ENCODE measurements at places on chromosomes 13 and 19.

DNA sequence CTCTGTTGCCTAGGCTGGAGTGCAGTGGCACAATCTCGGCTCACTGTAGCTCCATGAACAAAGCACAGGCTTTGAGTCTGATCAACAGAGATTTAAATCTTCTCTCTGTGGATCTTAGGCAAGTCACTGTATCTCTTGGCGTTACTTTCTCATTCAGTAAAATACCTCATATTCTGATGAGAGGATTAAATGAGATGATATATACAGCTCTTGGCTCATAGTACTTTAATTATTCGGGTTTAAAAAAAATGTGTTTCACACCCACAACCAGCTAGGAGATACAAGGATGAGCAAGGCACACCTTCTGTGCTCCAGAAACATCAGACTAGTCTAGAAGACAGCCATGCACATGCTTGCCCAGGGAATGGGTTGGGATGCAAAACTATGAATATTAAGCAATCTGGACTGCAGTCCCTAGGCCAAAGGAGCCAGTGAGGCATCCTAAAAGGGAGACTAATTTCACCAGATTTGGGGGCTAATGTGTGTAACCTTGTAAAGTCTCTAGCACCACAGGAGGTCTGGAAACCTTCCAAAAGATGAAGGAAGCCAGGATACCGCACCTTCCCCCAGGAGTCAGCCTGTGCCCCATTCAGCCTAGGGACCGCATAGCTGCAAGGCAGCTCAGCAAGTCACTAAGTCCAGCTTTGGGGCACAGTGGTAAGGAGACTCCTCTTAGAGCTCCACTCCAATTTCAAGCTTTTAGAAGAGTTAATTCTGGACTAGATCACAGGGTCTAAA is 2.5 kb downstream of the VPS36 start:
- no peak for DNase-seq

DNA sequence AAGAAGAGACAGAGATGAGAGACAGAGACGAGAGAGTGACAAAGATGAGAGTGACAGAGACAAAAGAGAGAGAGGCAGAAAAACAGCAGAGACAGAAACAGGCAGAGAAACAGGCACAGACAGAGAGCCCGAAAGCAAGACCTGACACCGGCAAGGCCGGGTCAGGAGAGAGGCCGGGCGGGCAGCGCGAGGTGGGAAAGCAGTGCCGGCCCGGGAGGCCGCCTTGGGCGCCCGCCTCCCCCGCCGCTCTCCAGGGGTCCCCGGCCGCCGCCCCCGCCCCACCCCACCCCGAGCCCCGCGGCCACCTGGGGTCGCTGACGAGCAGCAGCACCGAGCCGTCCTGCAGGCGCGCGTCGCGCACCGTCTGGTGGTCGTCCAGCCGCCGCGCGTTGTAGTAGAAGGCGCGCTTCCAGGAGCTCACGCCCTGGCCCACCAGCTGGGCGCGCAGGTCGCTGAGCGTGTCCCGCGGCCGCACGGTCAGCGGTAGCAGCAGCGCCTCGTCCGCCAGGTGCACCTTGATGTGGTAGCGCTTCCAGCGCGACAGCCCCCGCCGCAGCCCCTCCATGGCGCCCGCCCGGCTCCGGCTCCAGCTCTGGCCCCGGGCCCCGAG is at the start of gene TINCR:
Gene TINCR, minus strand, starts transcription at position 594 of the 610 bp plus-strand sequence.
- DNase-seq: no peak

DNA sequence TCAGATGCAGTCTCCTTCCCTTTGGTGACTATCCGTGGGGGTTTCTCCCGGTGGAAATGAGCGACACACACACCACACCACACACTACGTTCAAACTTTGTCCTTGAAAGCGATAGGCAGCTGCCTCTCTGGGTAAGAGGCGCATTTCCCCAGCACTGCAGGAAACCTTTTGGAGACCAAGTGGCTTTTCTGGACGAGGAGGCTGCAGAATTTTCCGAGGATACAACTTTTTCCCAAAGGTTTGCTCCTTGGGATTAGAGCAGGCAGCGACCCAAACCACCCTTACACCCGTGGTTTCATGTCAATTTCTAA is 38.2 kb upstream of the FLT1 start:
- DNase-seq: no peak

GRCh38 chr19:40609561-40610395 is 8.6 kb downstream of the LTBP4 start:
- DNase-seq: peak; percentile 95

DNA sequence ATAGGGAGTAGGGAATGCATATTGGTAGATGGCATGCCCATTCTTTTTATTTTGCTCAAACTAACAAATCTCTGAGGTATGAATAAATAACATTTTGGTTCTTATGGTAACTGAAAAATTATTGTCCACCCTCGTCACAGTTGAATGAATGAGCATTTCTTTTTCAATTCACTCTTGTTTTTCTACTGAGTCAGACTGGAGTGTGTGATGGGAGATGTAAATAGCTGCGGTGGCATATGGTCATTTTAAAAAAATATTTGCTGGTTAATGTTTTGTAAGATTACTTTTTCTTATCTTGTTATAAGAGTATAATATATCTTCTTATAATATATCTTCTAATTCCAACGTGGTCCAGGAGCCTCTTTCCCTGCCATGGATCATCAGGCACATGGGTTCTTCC is 586.5 kb downstream of the SLITRK5 start:
- DNase-seq: no peak

GRCh38 chr13:112574416-112574815 is 13.5 kb downstream of the TUBGCP3 start:
- DNase-seq: no peak

- DNase-seq: no peak
Observed at GRCh38 chr13:62598708-62599107, 1183.1 kb upstream of the PCDH20 start.

GRCh38 chr13:93700115-93700514 is 473.5 kb downstream of the GPC6 start:
- no peak for DNase-seq

GRCh38 chr13:104017317-104017716 is 951.1 kb upstream of the SLC10A2 start:
- DNase-seq: no peak

GRCh38 chr19:52351512-52351911 is 15.5 kb downstream of the ZNF610 start:
- no peak for DNase-seq

DNA sequence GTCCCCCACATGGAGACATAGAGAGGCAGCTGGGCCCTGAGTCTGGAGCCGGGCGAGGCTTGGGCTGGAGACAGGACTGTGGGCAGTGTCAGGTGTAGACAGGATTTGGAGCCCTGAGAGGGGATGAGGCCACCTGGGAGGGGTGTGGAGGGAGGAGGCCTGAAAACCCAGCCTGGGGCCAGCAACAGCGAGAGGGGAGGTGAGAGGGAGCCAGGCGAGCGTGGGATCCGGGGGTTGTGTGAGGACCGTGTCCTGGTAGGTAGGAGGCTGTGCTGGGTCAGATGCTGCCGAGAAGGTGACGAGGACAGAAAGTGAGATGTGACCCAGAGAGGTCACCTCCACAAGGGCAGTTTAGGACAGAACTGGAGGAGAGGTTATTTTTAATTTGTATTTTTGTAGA is 7.4 kb downstream of the MPND start:
- DNase-seq: no peak

All from activated effector memory CD4-positive, alpha-beta T cell treated with anti-CD3 and anti-CD28 coated beads, Interleukin-2, amount 50 U/mL, for 16 hours (primary cell).